Activated gamma-delta T cell treated with Interleukin-2 at 50 U/mL for 16 hours (primary cell): ENCODE measurements at places on chromosomes 1 and 21.

- DNase-seq: no peak
Measured at GRCh38 chr1:179014123-179014522, 11.6 kb upstream of the FAM20B start.

DNA sequence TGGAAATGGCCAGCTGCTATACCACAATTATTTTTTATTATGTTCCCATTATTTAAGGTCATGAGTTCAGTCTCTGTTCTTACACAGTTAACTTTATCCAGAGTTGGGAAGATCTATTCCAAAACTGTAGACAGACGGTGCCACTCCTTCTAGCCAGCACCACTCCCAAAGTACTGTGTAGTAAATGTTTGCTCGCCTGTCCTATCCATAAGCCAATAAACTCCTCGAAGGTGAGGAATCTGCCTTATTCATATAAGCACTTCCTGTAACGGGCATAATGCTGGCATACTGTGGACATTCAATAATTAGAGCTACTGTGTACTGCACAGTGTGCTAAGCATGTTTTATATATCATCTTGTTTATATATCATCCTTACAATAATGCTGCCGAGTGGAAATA lies 26.1 kb upstream of the STMN1 start:
- DNase-seq: no peak

GRCh38 chr1:39105061-39105840 lies 79.1 kb downstream of the NDUFS5 start:
- peak; percentile 41 for DNase-seq

DNA sequence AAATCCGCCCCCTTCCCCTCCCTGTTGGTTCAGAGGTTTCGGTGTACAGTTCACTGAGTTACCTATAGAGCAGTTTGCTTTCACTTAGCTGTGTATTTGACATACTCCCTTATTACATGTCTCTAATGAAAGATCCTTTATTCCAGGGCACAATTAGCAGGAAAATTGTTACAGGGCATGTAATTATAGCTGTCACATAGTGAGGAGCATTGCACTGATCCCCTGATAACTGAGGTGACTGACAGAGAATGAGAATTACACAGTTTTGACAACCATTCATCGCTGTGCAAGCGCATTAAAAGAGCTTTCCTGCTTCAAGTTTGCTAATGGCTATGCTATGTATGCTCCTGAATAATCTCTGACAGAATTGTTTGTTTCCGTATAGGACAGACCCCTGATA lies 26.9 kb downstream of the DAP3 start:
- no peak for DNase-seq

- DNase-seq: no peak
Measured at GRCh38 chr1:27307874-27308598, 13.9 kb upstream of the TMEM222 start.

DNA sequence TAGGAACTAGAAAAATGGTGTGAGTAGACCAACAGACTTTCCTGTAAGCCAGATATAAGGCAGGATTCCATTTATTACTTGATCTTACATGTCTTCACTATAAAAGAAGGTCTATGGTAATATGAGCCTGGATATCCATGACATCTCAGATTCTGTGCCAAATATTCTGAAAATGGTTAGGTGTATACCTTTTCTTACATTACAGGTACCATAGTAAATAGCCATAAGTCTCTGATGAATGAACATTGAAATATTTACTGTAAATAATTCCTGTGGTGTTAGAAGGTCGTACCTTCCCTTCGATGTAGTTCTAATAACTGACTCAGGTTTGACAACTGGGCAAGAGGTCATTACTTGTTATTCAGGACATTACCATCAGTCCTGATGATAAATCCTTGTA lies 657.9 kb downstream of the BRINP3 start:
- no peak for DNase-seq
